ENCODE measurements at places on chromosomes 6 and 20.

- peaks cover 32% of the 10 kb centered on the region for H3K27me3 ChIP-seq
Measured at GRCh38 chr6:52141596-52141995, 44.6 kb upstream of the IL17A start.

GRCh38 chr20:51440589-51440988 is 101.9 kb downstream of the NFATC2 start:
- no peaks in the 10 kb centered on the region for H3K27me3 ChIP-seq
- peaks cover 23% of the 10 kb centered on the region for H3K4me1 ChIP-seq
- no peak overlapping the region for H3K27ac ChIP-seq
- no peak for DNase-seq
- H3K36me3 ChIP-seq: no peaks in the 10 kb centered on the region
- H3K4me3 ChIP-seq: no peak overlapping the region

DNA sequence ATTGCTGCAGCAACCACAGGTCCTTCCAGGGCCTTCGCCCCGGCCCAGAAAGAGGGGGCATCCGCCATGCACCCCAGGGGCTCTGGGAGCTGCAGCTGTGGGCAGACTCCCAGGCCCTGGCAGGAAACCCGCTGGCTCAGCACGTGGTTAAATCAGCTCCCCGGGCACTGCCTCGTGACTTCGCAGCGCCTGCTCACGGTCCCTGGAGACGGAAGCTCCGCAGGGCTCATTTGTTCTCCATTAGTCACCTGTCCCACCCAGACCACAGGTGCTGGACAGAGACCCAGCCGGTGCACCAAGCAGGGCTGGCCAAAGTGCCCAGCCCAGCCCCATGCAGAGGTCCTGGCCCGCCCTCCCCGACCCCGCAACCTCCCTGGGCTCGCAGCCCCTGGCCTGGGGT is 14.7 kb downstream of the KCNQ2 start:
- H3K4me3 ChIP-seq: no peak overlapping the region
- H3K4me1 ChIP-seq: peaks cover 25% of the 10 kb centered on the region
- H3K36me3 ChIP-seq: no peaks in the 10 kb centered on the region

DNA sequence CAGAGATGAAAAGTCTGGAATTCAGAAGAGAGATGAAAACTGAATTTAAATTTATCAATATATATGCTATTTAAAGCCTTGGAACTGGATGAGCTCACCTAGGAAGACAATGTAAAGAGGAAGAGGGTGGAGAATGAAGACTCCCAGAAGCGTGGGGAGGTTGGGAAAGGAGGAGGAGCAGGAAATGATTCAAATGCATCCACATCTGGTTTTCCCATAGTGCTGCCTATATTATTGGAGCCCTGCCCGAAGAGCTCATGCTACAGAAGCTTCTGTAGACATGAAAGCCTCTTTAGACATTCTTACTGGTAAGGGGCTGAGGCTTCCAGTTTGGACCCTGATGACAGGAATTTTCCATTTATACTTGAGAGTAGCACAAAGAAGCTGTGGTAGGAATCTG is 19.2 kb downstream of the PDE7B start:
- H3K4me1 ChIP-seq: no peaks in the 10 kb centered on the region
- H3K4me3 ChIP-seq: no peak overlapping the region
- H3K27me3 ChIP-seq: no peaks in the 10 kb centered on the region
- no peaks in the 10 kb centered on the region for H3K36me3 ChIP-seq
- DNase-seq: no peak
- H3K27ac ChIP-seq: no peak overlapping the region

GRCh38 chr20:63360850-63361518 is at the start of gene CHRNA4:
CHRNA4 (minus strand) TSS chr20:63361349; CDS start chr20:63361165, 184 bp downstream.
- H3K4me3 ChIP-seq: no peak within 1 kb of the TSS
- H3K4me1 ChIP-seq: peaks cover 19% of the 10 kb centered on the region
- H3K27ac ChIP-seq: no peak within 1 kb of the TSS
- no peaks in the 10 kb centered on the region for H3K36me3 ChIP-seq

GRCh38 chr6:106496823-106497222 is 132.5 kb downstream of the RTN4IP1 start:
- no peaks in the 10 kb centered on the region for H3K4me1 ChIP-seq
- no peak overlapping the region for H3K4me3 ChIP-seq

GRCh38 chr6:108589244-108589791 is 28.6 kb downstream of the FOXO3 start:
- peak overlapping the region; percentile 88 for H3K27ac ChIP-seq
- no peaks in the 10 kb centered on the region for H3K27me3 ChIP-seq
- peaks cover 54% of the 10 kb centered on the region for H3K4me1 ChIP-seq

- H3K4me3 ChIP-seq: no peak overlapping the region
- peaks cover 4% of the 10 kb centered on the region for H3K4me1 ChIP-seq
- no peak for DNase-seq
- no peaks in the 10 kb centered on the region for H3K27me3 ChIP-seq
- peaks cover 3% of the 10 kb centered on the region for H3K36me3 ChIP-seq
Measured at GRCh38 chr6:63272397-63272796, 47.4 kb downstream of the LGSN start.

DNA sequence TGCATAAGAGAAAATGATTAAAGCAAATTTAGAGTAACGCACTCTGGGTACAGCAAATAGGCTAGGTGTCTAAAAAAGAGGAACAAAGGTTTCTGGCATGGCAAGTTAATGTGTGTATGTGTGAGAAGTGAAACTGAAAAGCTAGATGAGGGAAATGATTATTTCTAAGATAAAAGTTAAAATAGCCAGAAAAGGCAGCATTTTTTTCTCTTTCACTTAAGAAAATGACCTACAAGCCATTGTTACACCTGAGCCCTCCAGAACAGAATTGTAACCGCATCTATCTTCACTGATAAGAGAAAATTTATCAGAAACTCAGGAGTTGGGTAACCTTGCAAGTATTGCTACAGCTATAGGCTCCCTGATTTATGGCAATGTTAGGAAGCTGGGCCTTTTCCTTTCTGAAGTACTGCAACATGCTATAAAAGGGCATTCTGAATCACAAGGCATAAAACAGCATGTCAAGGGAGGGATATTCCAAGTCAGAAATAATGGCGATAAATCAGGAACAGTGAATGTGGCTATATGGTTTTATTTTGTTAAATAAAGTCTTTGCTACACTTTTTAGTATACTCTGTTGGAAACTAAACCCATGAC is 395.3 kb downstream of the TBC1D32 start:
- no peak for DNase-seq
- H3K27ac ChIP-seq: no peak overlapping the region
- H3K27me3 ChIP-seq: no peaks in the 10 kb centered on the region
- no peak overlapping the region for H3K4me3 ChIP-seq
- H3K4me1 ChIP-seq: no peaks in the 10 kb centered on the region

DNA sequence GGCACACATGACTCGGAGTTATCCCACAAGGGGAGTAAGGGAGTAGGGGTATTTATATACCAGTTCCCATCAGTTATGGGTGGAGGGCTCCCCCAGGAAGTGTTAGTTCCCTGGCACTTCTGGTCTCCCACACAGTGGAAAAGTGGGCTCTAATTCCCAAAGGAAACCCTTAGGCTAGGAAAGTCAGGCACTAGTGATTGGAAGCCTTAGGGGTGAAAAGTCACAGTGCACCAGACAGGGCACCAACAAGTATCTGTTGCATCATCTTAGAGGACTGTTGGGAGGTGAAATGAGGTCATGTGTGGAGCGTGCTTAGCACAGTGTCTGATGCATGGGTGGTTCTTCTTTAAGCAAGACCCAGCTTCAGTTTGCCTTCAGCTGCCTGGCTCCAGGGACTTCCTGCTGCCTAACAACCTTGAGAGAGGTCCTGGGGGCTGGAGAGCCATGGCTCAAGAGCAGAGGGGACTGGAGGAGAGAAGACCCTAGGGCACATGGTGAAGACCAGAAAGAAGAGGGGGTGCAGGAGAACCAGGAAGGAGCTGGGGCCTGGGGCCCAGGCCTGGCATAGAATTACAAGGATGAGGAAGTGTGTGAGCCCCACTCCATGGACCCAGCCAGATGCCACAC is 7.5 kb upstream of the FOXP4 start:
- no peak overlapping the region for H3K4me3 ChIP-seq
- no peak for DNase-seq
- H3K27ac ChIP-seq: no peak overlapping the region
- H3K4me1 ChIP-seq: peaks cover under 1% of the 10 kb centered on the region
- H3K27me3 ChIP-seq: peaks cover 7% of the 10 kb centered on the region

DNA sequence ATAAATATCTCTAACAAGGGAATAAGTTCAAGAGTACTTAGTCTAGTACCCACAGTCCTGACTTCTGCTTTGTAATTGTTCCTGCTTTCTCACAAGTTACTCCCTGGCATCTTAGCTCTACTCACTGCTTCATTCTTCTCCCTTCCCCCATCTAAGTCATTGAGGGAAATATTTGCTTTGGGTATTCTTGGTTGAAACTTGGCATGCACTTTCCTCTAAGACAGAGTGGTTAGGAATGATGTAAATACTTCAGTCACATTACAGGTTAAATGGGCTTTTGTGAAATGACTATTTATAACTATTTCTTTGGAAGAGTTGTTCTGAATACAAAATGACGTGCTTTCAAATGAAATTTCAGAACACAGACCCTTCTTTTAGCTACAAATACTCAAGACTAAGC is 67.7 kb upstream of the PLEKHG1 start:
- H3K27ac ChIP-seq: peak overlapping the region; percentile 73
- peaks cover 18% of the 10 kb centered on the region for H3K4me1 ChIP-seq
- no peak overlapping the region for H3K4me3 ChIP-seq
- peaks cover 2% of the 10 kb centered on the region for H3K27me3 ChIP-seq

GRCh38 chr20:5316188-5317158 is at the start of gene PROKR2:
PROKR2 (minus strand) TSS chr20:5316954; CDS start chr20:5314369, 2,585 bp downstream.
- H3K36me3 ChIP-seq: no peaks in the 10 kb centered on the region
- H3K27ac ChIP-seq: no peak within 1 kb of the TSS
- H3K27me3 ChIP-seq: peaks cover 88% of the 10 kb centered on the region

DNA sequence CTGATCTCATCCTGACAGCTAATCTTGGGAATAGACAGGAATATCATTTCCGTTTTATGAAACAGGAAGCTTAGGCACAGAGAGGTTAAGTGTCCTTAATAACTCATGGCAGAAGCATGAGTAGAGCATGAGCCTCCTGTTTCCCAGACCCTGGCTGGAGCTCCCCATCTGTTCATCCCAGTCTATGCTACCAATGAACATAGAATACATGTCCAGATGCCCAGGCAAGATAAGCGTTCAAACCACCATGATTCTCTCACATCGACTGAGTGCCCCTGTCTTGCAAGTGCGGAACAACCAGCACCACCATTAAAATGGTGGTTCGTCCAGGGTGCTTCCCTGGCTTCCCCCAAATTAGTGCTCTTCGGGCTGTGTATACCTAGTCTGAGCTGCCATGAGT is 217.1 kb downstream of the FARS2 start:
- no peak for DNase-seq
- H3K36me3 ChIP-seq: no peaks in the 10 kb centered on the region
- H3K27ac ChIP-seq: no peak overlapping the region
- no peaks in the 10 kb centered on the region for H3K27me3 ChIP-seq

GRCh38 chr6:5443491-5443890 is 182.2 kb downstream of the FARS2 start:
- peaks cover 3% of the 10 kb centered on the region for H3K36me3 ChIP-seq
- no peak overlapping the region for H3K27ac ChIP-seq
- H3K27me3 ChIP-seq: no peaks in the 10 kb centered on the region

- H3K4me1 ChIP-seq: no peaks in the 10 kb centered on the region
- H3K27ac ChIP-seq: peak overlapping the region; percentile 16
- no peak for DNase-seq
- H3K27me3 ChIP-seq: peaks cover 11% of the 10 kb centered on the region
- H3K36me3 ChIP-seq: no peaks in the 10 kb centered on the region
Measured at GRCh38 chr6:6521961-6522482, 66.5 kb upstream of the LY86 start.

DNA sequence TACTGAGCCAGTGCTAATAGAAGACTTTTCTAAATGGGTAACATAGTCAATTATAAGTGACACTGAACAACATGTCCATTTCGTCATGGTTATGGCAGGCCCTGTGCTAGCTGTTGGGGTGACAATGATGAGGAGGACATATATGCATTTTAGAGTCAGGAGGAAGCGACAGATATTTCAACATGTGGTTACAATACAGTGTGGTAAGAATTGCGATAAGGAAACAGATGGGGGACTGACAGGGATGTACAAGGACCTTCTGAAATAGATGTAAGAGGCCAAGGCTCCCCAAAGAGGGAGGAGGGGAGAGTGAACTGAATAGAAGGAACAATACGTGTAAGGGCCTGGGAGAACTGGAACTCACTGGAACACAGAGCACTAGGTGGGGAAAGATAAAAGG is 11.7 kb downstream of the MMP24 start:
- no peaks in the 10 kb centered on the region for H3K4me1 ChIP-seq
- DNase-seq: no peak
- no peaks in the 10 kb centered on the region for H3K36me3 ChIP-seq
- peaks cover 32% of the 10 kb centered on the region for H3K27me3 ChIP-seq
- no peak overlapping the region for H3K27ac ChIP-seq

GRCh38 chr6:35382015-35382414 is 39.7 kb downstream of the PPARD start:
- H3K36me3 ChIP-seq: peaks cover 29% of the 10 kb centered on the region
- peaks cover 16% of the 10 kb centered on the region for H3K4me1 ChIP-seq
- no peaks in the 10 kb centered on the region for H3K27me3 ChIP-seq
- H3K4me3 ChIP-seq: no peak overlapping the region

- H3K27me3 ChIP-seq: no peaks in the 10 kb centered on the region
- no peak for DNase-seq
- H3K4me3 ChIP-seq: no peak overlapping the region
- peaks cover 3% of the 10 kb centered on the region for H3K36me3 ChIP-seq
- peaks cover 11% of the 10 kb centered on the region for H3K4me1 ChIP-seq
Measured at GRCh38 chr6:334536-335510, 42.5 kb downstream of the DUSP22 start.

- no peak for DNase-seq
- peaks cover 6% of the 10 kb centered on the region for H3K4me1 ChIP-seq
- no peaks in the 10 kb centered on the region for H3K36me3 ChIP-seq
- peaks cover 1% of the 10 kb centered on the region for H3K27me3 ChIP-seq
- no peak within 1 kb of the TSS for H3K27ac ChIP-seq
- H3K4me3 ChIP-seq: no peak within 1 kb of the TSS
Measured at GRCh38 chr20:63536997-63537524, at the start of gene PTK6. PTK6 (minus strand) TSS chr20:63537376; CDS start chr20:63537314, 62 bp downstream.

DNA sequence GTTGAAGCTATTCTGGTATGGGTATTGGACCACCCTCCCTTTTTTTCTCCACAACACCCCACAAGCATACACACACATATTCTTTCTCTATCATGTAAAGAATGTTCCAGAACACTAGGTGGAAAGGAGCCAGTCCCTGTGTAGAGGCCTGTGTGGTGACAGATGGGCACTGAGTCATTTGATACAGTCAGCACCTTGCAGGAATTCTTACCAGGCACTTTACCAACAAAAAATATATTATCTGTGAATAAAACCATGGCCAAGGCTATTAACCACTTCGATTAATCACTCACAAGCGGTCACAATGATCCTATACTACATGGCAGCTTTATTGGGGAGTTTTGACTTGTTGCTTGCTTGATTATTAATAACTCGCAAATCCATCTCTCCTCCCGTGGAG is 149.5 kb downstream of the BFSP1 start:
- no peaks in the 10 kb centered on the region for H3K36me3 ChIP-seq
- no peaks in the 10 kb centered on the region for H3K27me3 ChIP-seq
- no peaks in the 10 kb centered on the region for H3K4me1 ChIP-seq
- no peak for DNase-seq
- H3K27ac ChIP-seq: no peak overlapping the region

GRCh38 chr6:163232015-163232523 is 182.4 kb upstream of the QKI start:
- DNase-seq: no peak
- H3K4me3 ChIP-seq: no peak overlapping the region
- no peaks in the 10 kb centered on the region for H3K27me3 ChIP-seq
- no peak overlapping the region for H3K27ac ChIP-seq
- H3K36me3 ChIP-seq: no peaks in the 10 kb centered on the region
- H3K4me1 ChIP-seq: peaks cover 5% of the 10 kb centered on the region

- DNase-seq: no peak
- peak within 1 kb of the TSS; percentile 91 for H3K4me3 ChIP-seq
- peaks cover 14% of the 10 kb centered on the region for H3K4me1 ChIP-seq
- no peak within 1 kb of the TSS for H3K27ac ChIP-seq
- H3K36me3 ChIP-seq: no peaks in the 10 kb centered on the region
- peaks cover 99% of the 10 kb centered on the region for H3K27me3 ChIP-seq
Measured at GRCh38 chr20:23049201-23050075, at the start of gene THBD. THBD (minus strand) TSS chr20:23049672; CDS start chr20:23049504, 168 bp downstream.
